Stimulated activated CD4-positive, alpha-beta T cell treated with anti-CD3 and anti-CD28 coated beads, Interleukin-1b, Interleukin-23, amount 100 ng/mL, for 4 hours (primary cell): ENCODE measurements at places on chromosomes 16 and 17.
A peak's percentile ranks its signal among the peaks of the same experiment; 100 is the strongest.

GRCh38 chr16:29726845-29727377, 18.9 kb downstream of the C16orf54 start:
- no peak for DNase-seq

DNA sequence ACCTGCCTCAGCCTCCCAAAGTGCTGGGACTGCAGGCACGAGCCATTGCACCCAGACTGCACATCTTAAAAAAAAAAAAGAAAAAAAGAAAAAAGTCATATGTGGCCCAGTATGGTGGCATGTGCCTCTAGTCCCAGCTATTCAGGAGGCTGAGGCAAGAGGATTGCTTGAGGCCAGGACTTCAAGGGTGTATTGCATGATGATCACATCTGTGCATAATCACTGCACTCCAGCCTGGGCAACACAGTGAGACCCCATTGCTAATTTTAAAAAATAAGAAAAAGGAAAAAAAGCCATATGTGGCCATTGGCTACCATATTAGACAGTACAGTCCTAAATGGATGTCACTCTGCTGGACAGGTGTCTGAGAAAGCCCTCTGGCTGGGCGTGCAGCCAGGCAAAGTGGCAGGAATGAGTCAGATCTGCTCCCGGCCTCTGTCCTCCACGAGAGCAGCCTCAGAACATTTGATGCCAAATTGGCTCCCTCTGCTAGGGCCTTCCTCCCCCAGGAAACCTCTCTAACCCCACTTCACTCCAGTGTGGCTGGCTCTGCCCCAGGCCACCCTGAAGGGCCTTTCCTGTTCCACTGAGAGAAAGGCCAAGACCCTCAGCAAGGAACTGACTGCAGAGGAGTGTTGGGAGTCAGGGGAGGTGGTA, 14.7 kb downstream of the CA7 start:
- DNase-seq, result no peak

GRCh38 chr16:989354-989814, 7.8 kb downstream of the SOX8 start:
- no peak for DNase-seq

GRCh38 chr16:15037745-15038144, 18.1 kb downstream of the NTAN1 start:
- no peak for DNase-seq

DNA sequence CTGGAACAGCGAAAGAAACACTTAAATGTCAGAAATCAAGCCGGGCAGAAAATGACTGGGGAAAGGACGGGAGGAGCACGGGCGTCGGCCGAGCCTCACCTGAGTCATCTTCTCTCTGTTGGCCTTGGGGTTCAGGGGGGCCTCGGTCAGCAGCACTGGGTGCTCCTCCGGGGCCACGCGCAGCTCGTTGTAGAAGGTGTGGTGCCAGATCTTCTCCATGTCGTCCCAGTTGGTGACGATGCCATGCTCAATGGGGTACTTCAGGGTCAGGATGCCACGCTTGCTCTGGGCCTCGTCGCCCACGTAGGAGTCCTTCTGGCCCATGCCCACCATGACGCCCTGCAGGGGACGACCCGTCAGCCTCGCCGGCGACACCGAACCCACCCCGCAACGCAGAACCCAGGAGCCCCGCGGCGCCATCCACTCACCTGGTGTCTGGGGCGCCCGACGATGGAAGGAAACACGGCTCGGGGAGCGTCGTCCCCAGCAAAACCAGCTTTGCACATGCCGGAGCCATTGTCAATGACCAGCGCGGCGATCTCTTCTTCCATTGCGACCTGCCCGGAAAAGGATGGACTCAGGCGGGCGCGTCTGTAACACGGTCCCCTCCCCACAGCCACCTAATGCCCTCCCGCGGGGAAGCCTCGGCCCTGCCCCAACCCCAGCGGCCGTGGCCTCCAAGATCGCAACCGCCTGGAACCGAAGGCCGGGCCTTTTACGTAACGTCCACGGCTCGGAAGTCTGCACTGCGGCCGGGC, 616 bp downstream of the ACTG1 start:
- peak; percentile 38 for DNase-seq
